HCEC 1CT (cell line): ENCODE measurements at places on chromosomes 11 and 22.
A peak's percentile ranks its signal among the peaks of the same experiment; 100 is the strongest.

DNA sequence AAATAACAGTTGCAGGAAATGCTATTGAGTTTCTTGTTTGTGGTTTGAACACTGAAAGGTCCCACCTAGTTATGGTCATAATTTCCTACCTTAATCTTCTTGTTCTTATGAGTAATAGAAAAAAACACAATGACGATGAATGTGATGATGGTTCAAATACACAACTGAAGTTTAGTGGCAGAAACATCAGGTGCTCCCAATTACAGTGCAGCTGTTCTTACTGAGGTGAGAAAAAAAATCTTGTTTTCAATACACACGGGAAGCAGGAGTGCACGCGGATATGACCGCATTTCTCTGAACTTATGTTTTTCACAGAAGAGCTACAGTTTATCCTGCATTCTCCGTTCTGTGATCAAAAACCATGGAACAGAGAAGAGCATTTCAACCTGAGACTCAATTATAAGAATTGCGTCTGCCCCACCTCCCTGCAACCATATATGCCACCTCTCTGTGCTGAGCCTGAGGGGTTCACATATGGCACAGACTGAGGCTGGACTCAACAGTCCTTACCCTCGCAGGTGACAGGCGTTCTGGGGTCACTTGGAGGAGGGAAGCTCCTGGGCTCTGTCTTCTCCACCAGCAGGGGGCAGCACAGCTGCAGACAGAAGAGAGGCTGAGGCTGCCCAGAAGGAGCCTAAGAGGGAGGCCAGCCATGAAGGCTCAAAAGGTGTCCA, 99.7 kb upstream of the IGLL5 start:
- DNase-seq: peak; percentile 38

DNA sequence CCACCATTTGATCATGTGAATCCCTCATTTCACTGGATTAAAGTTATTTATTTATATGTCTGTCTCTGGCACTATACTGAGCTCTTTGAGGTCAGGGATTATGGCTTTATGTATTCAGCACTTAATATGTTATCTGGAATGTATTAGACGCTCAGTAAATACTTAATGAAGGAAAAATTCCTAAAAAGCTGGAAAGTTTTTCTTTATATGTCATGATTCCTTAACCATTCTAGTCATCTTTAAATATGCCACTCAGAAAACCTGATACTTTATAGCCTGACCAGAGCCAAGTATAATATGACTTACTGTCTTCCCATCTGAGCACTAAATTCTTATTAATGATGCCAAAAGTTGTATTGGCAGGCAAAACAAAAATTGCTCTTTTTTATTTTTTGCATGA, 27.1 kb downstream of the RNF169 start:
- DNase-seq: no peak

DNA sequence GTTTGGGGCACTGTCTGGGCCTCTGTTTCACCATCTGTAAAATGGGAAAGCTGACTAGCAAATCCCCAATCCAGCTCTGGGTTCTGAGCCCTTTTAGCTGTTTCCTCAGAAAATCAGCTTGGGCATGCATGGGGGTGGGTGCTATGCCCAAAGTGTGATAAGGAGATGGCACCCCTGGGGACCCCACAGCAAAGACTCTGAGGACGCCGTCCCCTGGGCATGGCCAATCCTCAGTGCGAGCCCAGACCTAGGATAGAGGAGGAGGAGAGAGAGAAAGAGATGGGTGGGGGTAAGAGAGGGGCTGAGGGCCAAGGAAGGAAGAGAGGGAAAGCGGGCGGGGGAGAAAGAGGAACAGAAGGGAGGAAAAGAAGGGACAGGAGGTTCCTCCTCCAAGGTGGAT, 31.8 kb downstream of the TPBGL start:
- no peak for DNase-seq

DNA sequence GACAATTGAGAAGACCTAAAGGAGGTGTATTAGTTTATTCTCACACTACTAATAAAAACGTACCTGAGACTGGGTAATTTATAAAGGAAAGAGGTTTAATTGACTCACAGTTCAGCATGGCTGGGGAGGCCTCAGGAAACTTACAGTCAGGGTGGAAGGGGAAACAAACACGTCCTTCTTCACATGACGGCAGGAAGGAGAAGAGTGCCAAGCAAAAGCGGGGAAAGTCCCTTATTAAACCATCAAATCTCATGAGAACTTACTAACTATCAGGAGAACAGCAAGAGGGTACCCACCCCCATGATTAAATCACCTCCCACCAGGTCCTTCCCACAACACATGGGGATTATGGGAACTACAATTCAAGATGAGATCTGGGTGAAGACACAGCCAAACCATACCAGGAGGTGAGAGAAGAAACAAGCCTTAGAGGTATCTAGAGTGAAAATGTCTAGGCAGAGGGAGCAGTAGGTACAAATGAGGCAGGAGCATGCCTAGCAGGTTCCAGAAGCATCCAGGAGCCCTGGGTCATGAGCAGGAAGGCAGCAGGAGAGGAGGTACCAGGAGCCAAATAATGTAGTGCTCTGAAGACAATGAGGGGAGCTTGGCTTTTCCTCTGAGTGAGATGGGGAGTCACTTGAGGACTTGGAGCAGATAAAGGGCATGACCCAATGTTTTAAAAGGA, 31.6 kb downstream of the IL10RA start:
- DNase-seq: no peak
